ENCODE measurements at places on chromosomes 4 and X.
A peak's percentile ranks its signal among the peaks of the same experiment; 100 is the strongest.

- DNase-seq: no peak
Observed at GRCh38 chr4:11456401-11456800, 27.7 kb upstream of the HS3ST1 start.

DNA sequence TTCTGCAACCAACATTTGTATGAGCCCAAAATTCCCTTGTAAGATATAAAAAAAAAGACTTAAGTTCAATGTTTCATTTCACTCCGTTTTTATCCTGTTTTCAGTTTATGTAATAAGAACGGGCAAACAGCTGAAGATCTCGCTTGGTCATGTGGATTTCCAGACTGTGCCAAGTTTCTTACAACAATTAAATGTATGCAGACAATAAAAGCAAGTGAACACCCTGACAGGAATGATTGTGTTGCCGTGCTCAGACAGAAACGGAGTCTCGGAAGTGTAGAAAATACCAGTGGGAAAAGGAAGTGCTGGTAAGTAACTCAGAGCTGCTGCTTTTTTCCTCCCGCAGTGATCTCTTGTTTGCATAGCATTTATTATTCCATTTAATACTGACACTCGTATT is 2.8 kb downstream of the ANKRD37 start:
- no peak for DNase-seq

DNA sequence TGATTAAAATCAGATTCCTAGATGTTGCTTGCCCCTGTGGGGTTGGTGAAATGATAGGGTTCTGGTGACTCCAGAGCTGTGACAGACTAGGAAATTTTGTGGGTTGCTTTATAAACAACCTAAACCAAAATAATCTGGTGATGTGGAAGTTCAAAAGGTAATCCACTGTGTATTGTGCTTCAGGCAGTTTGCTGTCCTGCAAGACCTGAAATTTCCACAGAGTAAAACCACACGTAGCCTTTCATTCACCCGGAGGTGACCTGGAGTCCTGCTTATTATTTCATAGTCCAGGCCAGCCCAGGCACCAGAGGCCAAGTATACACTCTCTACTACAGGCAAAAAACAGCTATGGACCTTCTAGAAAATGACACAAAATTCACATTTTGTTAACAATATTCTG is 114.6 kb upstream of the CBR4 start:
- DNase-seq: no peak

DNA sequence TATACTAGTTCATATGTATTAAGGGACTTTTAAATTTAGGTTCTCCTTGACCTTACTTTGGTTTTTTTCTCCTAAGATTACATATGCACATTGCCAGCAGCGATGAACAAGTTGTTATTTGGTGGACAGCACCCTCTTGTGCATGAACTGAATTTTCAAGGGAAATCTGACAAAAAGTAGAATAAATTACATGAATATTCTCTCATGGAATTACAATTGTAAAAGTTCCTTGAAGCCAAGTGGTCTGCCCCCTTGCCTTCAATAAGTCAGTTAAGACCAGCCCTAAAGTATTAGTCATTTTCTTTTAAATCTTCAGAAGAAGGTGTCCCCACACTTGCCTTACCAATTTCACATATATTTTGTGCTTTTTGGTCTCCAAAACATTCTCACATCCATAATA is 30.7 kb upstream of the SMARCA5 start:
- DNase-seq: no peak

DNA sequence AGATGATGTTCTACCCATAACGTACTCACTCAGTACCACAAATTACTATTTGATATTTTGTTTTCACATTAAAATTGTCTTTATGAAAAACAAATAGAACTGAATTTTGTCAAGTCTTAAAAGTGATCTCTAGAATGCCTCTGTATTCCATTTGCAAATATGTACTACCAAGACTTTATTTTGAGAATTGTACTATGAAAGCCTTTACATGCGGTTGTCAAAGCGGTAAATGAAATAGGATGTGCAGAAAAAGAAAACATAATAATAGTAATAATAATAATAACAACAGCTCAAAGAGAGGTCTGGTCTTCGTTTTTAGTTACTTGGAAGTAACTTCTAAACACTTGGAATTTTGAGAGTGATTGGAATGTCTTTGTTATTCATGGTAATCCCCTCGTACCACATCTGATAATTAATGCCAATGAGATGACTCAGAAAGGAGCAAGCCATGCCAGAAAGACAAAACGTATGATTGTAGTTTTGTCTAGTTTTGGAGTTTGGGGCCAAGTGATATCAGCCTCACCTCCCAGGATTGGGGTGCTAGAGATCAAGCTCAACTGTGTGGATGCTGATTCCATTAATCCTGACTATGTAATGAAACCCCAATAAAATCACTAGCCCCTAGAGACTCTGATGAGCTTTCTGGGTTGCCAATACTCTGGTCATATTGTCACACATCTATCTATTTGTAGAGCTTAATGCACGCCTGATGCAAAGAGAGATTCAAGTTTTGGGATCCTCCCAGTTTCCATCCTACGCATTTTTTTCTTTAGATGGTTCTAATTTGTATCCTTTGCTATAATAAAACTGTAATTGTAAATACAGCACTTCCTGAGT is 20.2 kb upstream of the CTSO start:
- no peak for DNase-seq

- DNase-seq: no peak
Observed at GRCh38 chrX:2965965-2966364, 36.8 kb upstream of the ARSD start.

DNA sequence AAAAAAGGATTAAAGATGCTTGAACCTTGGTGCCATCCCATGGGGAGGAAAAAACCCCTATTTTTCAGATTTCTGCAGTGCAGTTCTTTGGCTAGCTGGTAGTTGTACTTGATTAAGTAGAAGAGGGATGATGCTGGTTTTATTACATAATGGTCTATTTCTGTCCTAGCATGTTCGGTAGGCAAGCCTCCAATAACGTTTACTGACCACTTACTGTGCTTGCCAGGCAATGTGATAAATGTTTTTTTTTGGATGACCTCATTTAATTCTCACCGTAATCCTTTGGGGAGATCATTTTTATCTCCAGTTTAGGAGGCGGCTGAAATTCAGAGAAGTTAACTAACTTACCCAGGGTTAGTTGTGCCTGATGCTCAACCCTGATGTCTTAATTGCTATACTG is 92.1 kb upstream of the RPA4 start:
- DNase-seq: no peak

- DNase-seq: no peak
Observed at GRCh38 chr4:48372272-48372671, 30.9 kb downstream of the SLAIN2 start.

DNA sequence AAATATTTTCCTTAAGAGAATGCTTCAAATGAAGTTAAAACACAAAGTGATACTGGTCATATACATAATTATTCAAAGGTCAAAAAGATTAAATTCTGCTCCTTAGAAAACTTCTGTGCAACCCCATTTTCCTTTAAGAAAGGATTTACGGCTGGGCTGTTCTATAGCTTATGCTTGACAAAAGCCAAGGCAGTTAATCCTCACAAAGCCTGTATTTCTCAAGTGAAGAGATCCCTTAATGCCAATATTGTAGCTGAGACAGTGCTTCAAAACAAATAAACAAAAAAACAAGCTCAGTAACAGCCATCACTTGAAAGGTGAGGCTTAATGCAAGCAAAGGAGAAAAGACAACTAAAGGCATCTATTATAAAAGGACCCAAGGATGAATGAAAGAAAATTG is 42.5 kb downstream of the BTC start:
- DNase-seq: no peak

DNA sequence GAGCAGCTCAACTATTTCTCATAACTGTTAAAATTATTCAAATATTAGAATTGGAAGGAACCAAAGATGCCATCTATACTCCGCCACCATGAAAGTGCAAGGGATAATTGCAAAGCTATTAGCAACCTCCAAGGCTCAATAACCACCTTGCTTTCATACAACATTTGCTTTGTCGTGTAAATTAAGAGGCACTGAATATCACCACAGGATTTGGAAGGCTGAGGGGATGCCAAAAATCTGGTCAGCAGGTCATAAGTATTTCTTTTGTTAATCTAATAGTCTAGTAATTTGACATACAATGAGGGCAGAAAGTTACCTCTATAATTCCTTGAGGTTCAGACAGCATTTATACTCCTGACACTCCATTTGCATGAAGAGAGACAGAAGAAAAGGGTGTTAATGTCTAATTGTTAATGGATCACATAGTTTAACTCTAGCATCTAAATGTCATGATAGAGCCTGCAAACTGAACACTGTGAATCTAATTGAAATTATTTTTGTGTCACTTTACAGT is 200.9 kb upstream of the DIAPH2 start:
- DNase-seq: no peak

- DNase-seq: no peak
Observed at GRCh38 chrX:40622479-40623138, 619 bp upstream of the MPC1L start.

DNA sequence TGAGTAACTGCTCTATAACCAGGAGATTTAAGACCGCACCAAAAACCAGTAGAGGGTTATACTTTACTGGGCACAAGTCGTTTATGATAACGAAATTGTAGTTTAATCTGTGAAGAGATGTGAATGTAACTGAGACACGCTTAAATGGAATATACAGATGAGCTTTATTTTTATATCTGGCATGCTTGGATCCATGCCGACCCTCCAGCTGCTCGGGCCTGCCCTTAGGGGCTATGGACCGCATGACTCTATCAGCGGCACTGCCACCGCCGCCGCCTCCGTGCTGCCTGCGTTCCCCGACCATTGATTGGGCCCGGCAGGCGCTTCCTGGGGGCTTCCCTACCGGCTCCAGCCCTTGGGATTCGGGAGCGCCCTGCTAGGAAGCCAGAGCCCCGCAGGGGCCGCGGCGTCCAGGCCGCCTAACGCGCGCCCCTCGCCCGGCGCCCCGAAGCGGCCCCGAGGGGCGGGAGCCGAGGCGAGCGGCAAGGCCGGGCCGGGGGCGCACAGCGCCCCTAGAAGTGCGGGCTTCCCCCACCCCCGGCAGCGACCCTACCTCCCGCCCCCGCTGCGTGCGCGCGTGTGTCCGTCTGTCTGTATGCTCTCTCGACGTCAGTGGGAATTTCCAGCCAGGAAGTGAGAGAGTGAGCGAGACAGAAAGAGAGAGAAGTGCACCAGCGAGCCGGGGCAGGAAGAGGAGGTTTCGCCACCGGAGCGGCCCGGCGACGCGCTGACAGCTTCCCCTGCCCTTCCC is at the start of gene NFKB1:
Gene NFKB1, plus strand, starts transcription at position 664 of the 751 bp plus-strand sequence. CDS start 24,160 bp downstream, outside the sequence.
- DNase-seq: peak; percentile 52

DNA sequence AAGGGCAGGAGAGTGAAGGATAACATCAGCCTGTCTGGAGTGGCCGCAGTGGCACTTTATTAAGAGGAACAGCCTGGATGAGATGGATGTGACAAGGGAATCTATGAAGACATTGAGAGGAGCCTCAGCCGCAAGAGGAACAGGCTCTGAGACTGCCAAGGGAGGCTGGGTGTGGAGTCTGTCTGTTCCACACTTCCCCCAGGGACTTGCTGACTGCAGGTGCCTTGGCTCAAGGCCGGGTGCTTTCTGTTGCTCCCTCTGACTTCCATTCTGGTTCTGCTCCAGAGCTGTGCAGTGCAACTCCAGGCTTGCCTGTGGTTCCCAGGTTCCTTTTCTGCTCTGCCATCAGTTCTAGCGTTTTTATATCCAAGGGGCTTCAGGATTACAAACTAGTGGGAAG is 54.6 kb downstream of the FRMPD3 start:
- no peak for DNase-seq

DNA sequence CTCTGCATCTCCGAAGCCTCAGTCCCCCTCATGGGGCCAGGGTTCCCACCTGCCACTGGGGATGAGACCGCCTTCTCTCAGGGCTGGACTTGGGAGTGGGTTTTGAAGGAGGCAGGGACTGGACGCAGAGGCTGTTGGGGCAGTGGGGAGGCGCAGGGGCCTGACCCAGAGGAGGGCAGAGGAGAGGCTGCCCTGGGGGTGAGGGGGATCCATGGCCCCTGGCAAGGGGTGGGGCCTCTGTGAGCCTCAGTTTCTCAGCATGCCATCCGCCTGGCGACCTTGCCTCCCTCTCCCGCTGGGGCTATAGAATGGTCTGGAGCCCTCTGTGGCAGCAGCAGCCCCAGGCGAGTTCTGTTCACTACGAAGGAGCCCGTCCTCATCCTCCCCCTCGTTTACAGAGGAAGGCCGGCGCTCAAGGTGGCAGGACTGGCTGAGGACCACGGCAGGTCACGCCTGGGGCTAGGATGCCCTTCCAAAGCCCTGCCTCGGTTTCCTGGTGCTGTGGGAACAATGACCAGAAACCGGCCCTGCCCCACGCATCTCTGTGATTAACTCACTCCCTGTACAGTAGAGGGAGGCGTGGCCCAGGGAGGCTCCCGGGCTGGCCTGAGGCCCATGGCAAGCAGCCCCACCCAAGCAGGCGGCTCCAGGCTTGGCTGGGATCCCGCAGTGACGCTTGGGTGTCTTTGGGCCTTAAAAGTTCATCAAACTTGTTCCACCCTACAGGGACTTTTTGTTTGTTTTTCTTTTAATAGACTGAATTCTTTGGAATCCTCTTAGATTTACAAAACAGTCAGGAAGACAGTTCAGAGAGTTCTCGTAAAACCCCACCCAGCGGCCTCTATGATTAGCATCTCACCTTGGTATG is 16.0 kb upstream of the SH3TC1 start:
- DNase-seq: no peak

GRCh38 chrX:27924261-27924660 is 57.0 kb downstream of the DCAF8L1 start:
- DNase-seq: no peak

DNA sequence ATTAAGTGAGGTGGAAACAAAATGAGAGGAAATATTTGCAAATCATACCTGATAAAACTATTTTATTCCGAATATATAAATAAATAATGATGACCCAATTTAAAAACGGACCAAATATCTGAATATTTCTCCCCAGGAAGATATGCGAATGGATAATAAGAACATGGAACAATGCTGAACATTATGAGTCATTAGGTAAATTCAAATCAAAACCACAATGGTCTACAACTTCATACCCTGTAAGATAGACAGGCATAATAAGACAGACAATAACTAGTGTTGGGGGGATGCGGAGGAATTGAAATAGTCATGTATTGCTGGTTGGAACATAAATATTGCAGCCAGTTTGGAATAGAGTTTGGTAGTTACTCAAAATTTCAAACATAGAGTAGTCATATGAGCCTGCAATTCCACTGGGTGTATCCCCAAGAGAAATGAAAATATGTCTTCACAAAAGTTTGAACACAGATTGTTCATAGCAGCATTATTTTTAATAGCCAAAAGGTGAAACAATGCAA is 47.6 kb upstream of the DRP2 start:
- no peak for DNase-seq

- DNase-seq: no peak
Observed at GRCh38 chr4:8099981-8100464, 58.6 kb downstream of the ABLIM2 start.

DNA sequence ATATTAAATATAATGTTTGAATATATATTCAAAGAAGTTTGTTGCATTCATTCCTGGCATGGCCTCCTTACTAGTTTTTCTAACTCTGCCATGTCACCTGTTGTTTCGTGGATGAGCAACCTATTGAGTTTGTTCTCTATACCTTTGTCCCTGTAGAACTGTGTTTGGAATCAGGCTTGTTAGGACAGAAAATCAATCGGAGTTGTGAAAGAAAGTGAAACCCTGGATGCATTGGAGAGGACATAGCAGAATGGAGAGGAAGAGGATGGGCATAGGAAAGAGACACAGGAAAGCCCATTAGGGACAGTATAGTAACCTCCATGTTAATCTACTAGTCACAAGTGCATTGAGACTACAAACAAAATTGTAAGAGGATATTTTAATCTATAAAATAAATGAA is 31.2 kb downstream of the ANK2 start:
- no peak for DNase-seq

GRCh38 chr4:11397146-11397545 is 31.5 kb downstream of the HS3ST1 start:
- no peak for DNase-seq

- no peak for DNase-seq
Observed at GRCh38 chrX:129933700-129934099, 27.7 kb downstream of the UTP14A start.
